ENCODE measurements at places on chromosomes 1 and 21.

DNA sequence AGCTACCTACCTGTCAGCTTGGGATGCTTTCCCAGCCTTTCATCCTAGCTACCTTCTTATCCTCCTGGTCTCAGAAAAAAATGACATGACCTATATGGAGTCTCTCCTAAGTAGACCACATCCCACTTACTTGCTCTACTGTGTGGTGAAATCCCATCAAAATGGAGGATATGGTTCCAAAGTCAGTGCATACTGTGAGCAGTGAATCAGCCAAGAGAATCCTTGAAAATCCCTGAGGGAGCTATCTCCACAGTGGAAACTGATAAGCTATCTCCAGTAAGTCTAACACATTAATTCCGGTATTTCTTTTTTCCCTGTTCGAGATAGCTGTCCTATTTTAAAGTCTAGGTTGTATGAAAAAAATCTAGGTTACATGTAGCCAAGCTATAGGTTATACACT lies 189.7 kb downstream of the FGGY start:
- no peak for DNase-seq

GRCh38 chr1:22971161-22971560 lies 1.5 kb downstream of the LACTBL1 start:
- DNase-seq = no peak

DNA sequence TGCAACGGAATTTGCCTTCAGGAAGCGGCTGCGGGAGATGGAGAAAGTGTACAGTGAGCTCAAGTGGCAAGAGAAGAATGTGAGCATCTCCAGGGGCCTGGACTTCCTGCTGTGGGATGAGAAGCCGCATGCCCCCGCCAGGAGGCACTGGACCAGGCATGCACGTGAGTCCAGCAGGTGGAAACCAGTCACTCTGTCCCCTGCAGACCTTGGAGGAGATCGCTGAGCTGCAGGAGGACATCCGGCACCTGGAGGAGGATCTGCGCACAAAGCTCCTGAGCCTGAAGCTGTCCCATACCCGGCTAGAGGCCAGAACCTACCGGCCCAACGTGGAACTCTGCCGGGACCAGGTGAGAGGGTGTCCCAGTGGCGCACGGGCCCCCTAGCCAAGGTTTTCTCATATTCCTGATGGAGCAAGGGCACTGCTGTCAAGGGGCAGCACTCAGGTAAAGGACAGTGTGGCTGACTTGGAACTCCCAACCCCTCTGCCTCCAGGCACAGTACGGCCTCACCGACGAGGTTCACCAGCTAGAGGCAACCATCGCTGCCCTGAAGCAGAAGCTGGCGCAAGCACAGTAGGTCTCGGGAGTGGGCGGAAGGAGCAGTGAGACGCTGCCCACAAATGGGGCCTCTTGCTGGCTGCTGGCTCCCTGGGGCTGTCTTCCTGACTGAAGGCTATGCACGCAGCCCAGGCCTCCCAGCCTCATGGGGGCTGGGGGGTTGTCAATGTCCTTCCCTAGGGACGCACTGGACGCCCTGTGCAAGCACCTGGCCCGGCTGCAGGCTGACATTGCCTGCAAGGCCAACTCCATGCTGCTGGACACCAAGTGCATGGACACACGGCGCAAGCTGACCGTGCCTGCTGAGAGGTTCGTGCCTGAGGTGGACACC lies 1.2 kb upstream of the ADPRS start:
- DNase-seq = no peak

DNA sequence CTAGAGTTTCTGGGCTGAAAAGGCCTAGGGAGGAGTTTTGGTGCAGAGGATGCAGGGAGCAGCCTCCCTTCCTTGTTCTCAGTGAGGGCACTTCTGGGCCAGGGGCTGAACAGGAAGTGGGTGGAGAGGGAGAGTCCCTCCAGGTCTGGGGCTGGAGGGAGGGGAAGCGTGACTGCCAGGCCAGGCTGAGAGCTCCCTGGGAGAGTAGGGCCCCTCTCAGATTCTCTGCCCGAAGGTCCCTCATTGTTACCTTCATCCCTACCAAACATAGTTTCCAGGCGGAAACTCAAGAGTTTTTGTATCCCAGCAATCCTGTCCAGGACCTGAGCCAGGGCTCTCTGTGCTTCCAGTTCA lies 36.8 kb downstream of the CITED4 start:
- no peak for DNase-seq

DNA sequence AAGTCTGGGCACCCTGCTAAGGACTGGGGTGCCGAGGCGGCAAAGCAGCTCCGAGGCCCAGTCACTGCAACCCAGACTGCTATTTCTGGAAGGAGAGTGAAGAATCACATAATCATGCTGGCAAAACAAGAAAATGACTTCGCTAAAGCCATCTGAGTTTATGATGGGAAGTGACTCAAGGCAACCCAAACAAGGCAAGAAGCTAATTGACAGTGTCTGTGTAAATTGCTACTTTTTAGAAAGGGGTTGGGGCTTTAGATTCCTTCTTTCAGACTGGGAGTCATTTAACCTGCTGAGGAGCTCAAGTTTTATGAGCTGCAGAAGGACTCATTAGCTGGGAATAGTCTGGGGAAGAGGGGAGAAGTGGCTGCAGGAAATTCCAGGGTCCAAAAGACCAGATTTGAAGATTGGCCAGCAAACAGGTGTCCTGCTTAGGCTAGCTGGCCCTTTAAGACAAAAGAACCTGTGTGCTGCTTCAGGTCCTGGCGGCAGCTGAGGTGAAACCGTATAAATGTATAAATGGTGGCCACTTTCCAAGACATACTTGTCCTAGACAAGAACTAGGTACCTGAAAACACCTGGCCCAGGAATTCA lies 28.1 kb downstream of the TSHB start:
- no peak for DNase-seq

GRCh38 chr1:208209896-208210589 lies 34.1 kb downstream of the PLXNA2 start:
- no peak for DNase-seq

- DNase-seq = no peak
These were observed 20.0 kb upstream of the CLIC6 start for GRCh38 chr21:34648739-34649297.

DNA sequence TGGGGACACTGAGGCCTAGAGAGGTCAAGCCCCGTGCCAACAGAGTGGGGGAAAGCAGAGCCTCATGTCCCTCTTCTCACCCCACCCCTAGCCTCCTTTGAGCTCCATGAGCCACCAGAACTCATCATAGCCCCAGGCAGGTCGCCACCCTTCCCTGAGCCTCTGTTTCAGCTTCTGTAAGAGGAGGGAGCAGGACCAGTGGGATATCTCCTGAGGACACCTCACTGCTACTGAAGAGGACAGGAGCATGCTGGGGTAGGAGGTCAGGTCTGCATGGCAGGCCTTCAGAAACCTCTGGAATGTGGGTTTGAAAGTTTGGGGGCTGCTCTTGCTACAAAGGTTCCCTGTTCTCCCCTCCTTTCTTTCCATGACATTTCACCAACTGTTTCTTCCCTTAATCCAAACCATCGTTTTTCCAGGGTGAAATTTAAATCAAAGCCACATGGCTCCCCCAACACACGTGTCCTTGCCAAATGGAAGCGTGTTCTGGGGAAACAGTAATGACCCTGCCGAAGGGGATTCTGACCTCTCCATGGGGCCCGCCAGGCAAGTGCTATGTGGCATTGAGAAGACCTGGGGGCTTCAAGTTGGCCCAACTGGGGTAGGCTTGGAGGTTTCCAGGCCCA lies 88.1 kb upstream of the RUNX3 start:
- no peak for DNase-seq

DNA sequence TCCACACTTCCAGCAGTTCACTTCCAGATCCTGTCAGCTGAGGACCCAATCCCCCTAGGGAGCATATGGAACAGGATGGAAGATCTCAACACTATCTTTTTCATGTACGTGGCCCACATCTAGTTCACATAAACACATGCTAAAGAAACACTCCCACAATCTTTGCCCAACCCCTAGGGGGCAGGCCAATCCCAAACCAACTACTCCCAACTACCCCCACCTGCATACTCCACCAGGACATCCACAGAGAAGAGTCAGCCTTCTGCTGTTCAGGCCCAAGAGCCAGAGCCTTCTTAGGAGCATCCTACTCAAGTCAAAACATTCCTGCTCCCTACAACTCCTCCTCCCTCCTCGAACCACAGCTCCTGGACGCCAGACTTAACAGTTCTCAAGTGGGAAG lies 5.6 kb upstream of the SLC5A9 start:
- DNase-seq = no peak

- DNase-seq = no peak
These were observed 6.5 kb downstream of the CACHD1 start for GRCh38 chr1:64476251-64476952.

- DNase-seq = no peak
These were observed 8.9 kb downstream of the SIPA1L2 start for GRCh38 chr1:232621050-232621449.

GRCh38 chr21:35641271-35642016 lies 418.9 kb downstream of the SETD4 start:
- DNase-seq = no peak

GRCh38 chr1:5416518-5416917 lies 575.7 kb downstream of the NPHP4 start:
- DNase-seq = no peak

- peak; percentile 1 for DNase-seq
These were observed 24.3 kb downstream of the COL6A2 start for GRCh38 chr21:46122237-46122671.

GRCh38 chr1:214637722-214638458 lies 34.9 kb downstream of the CENPF start:
- peak; percentile 15 for DNase-seq

All from stimulated activated CD4-positive, alpha-beta T cell treated with anti-CD3 and anti-CD28 coated beads, Interleukin-4, amount 100 ng/mL, for 1 hour (primary cell).